Activated naive CD8-positive, alpha-beta T cell treated with anti-CD3 and anti-CD28 coated beads, Interleukin-2, amount 10 ng/mL, durations not matched to agents 7 days and 5 days (primary cell): ENCODE measurements at places on chromosomes 11 and 22. TPM values are rescaled to one million over a fixed set of nuclear protein-coding genes. Genes with fewer than 3 reads are reported as not detected.

The PARVG gene
- total RNA-seq: 241 TPM

The YAP1 gene
- not detected for total RNA-seq

The BLID gene
- total RNA-seq: not detected

The OR52M1 gene
- not detected for total RNA-seq

The GPR83 gene
- total RNA-seq: 0.17 TPM

- H3K36me3 ChIP-seq: peaks cover 1% of the 10 kb centered on the region
- peaks cover 25% of the 10 kb centered on the region for H3K4me1 ChIP-seq
- H3K27me3 ChIP-seq: no peaks in the 10 kb centered on the region
- no peak overlapping the region for H3K4me3 ChIP-seq
Observed at GRCh38 chr22:42190274-42190673, 59.7 kb upstream of the CYP2D6 start.

- H3K4me3 ChIP-seq: no peak overlapping the region
- no peaks in the 10 kb centered on the region for H3K27me3 ChIP-seq
- no peaks in the 10 kb centered on the region for H3K4me1 ChIP-seq
- H3K27ac ChIP-seq: no peak overlapping the region
- H3K36me3 ChIP-seq: peaks cover 14% of the 10 kb centered on the region
Observed at GRCh38 chr11:111826322-111826950, 44.9 kb downstream of the ALG9 start.

GRCh38 chr22:42621505-42622002 lies 6.9 kb upstream of the POLDIP3 start:
- peaks cover 5% of the 10 kb centered on the region for H3K4me1 ChIP-seq
- DNase-seq: peak; percentile 68
- H3K4me3 ChIP-seq: no peak overlapping the region
- no peaks in the 10 kb centered on the region for H3K36me3 ChIP-seq
- no peaks in the 10 kb centered on the region for H3K27me3 ChIP-seq

DNA sequence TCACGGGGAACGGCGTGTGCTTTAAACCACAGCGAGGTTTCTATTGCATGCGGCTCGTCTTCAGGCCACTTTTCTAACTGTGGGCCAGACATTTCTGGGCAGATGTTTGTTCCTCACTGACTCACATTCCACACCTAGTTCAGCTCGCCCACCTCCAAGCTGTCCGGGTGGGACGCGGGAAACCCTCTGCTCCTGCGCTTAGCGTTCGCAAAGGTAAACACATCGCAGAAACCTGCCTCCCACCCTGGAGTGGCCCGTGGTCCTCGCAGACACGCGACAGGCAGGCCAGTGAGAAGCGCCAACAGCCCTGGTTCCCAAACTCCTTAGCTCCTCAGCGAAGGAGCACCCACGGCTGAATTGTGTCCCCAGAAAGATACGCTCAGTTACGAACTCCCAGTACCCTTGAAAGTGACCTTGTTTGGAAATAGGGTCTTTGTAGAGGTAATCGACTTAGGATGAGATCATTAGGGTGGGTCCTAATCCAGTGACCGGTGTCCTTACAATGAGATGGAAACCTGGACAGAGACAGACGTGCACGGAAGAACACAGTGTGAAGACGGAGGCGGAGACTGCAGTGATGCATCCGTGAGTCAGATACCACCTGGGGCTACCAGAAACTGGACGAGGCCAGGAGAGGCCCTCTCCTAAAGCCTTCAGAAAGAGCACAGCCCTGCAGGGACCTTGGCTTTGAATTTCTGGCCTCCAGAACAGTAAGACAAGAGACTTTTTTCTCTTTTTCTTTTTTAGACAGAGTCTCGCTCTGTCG lies 82.7 kb downstream of the CELSR1 start:
- DNase-seq: no peak
- no peak overlapping the region for H3K27ac ChIP-seq
- no peak overlapping the region for H3K4me3 ChIP-seq
- H3K36me3 ChIP-seq: no peaks in the 10 kb centered on the region

DNA sequence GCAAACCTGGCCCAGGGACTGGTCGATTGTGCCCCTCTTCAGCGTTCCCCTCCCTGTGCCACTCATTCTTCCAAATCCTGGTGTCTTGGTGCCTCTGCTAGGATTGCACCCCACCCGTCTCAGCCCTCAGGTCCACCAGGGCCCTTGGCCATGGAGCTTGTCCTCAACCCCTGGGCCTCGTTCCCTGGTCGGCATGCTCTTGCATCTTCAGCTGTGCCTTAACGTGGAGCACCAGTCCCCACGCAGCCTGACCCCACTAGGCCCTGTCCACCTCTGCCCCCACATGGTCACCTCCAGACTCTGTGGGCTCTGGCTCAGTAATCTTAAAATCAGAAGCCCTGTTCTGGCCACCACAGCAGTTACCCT lies 61.1 kb downstream of the OSBP2 start:
- H3K4me3 ChIP-seq: no peak overlapping the region
- no peak for DNase-seq
- no peaks in the 10 kb centered on the region for H3K36me3 ChIP-seq
- H3K27ac ChIP-seq: no peak overlapping the region
- no peaks in the 10 kb centered on the region for H3K27me3 ChIP-seq

- DNase-seq: no peak
- no peak overlapping the region for H3K4me3 ChIP-seq
- H3K27ac ChIP-seq: no peak overlapping the region
Observed at GRCh38 chr11:103491777-103492176, 382.6 kb downstream of the DYNC2H1 start.

GRCh38 chr22:36363349-36363981 lies 24.3 kb downstream of the MYH9 start:
- peaks cover 86% of the 10 kb centered on the region for H3K4me1 ChIP-seq
- peaks cover 19% of the 10 kb centered on the region for H3K36me3 ChIP-seq
- H3K27ac ChIP-seq: peak overlapping the region; percentile 88
- peak overlapping the region; percentile 74 for H3K4me3 ChIP-seq
- no peaks in the 10 kb centered on the region for H3K27me3 ChIP-seq
- DNase-seq: no peak

GRCh38 chr11:45609337-45609736 lies 56.1 kb downstream of the CHST1 start:
- peaks cover 17% of the 10 kb centered on the region for H3K27me3 ChIP-seq
- no peaks in the 10 kb centered on the region for H3K4me1 ChIP-seq
- no peak overlapping the region for H3K4me3 ChIP-seq

DNA sequence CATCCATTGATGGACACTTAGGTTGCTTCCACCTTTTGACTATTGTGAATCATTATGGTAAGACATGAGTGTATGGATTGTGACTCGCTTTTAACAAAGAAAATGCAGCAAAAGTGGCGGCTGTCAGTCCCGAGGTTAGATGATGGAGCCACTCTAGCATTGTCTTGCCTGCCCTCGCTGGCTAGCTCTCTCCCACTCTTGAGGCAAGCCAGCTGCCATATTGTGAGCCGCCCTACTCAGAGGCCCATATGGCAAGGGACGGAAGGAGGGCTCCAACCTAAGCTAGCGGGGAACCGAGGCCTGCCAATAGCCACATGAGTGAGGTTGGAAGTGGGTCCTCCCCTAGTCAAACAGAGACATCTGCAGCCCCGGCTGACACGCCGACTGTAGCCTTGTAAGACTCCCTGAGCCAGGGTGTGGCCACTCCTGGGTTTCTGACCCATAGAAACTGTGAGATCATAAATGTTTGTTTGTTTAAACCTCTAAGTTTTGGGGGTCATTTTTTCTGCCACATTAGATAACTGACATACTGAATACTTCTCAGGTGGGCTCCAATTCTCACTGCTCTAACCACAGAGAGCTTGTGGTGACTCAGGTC lies 160.2 kb downstream of the LDLRAD3 start:
- DNase-seq: no peak
- H3K4me1 ChIP-seq: no peaks in the 10 kb centered on the region
- no peaks in the 10 kb centered on the region for H3K36me3 ChIP-seq
- peaks cover 6% of the 10 kb centered on the region for H3K27me3 ChIP-seq
- H3K4me3 ChIP-seq: no peak overlapping the region

GRCh38 chr22:29311464-29312217 lies 3.9 kb downstream of the RASL10A start:
- H3K27ac ChIP-seq: no peak overlapping the region
- peaks cover 33% of the 10 kb centered on the region for H3K27me3 ChIP-seq
- no peak overlapping the region for H3K4me3 ChIP-seq
- peak; percentile 39 for DNase-seq
- H3K36me3 ChIP-seq: peaks cover 1% of the 10 kb centered on the region
- peaks cover 28% of the 10 kb centered on the region for H3K4me1 ChIP-seq

DNA sequence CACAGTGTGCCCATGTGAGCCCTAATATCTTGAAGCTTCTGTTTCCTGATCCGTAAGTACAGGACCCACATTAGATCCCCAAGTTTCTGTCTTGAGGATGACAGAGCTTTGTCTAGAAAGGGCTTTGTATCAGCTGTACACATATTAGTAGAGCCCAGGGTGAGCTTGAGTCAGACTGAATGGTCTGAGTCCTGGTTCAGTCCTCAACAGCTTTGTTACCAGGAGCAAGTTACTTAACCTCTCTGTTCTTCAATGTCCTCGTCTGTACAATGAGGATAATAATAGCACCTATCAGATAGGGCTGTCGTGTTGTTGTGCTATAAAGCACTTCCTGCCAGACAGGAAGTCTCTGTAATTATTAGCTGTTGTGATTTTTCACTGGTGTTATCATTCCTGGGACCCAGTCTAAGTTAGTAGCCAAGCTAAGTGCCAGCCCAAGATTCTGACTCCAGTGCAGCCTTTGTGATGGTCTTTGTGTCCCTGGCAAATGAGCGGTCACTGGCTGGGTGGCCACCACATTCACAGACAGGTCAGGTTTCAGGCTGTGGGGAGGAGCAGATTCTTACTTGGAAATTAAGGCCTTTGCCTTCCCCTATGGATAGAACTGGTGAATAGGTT lies 6.8 kb downstream of the TOM1 start:
- no peaks in the 10 kb centered on the region for H3K27me3 ChIP-seq
- peaks cover 4% of the 10 kb centered on the region for H3K36me3 ChIP-seq
- DNase-seq: no peak
- H3K27ac ChIP-seq: no peak overlapping the region

DNA sequence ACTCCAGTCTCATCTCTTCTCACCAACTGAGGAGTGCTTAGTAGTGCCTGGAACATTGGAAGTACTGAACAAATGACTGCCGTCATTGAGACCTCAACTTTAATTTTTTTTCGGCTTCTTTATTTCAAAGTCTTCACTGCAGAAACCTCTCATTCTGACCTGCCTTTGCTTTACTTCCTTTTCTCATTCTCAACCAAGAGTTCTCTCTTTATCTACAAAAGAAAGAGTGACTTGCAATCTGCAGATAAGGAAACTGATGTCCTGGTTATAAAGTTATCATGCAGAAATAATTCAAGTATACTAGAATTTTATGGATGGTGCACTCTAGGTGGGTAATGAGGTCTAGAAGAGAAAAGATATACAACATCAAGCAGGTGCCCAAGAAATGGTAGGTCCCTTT lies 1.2 kb upstream of the EED start:
- no peak overlapping the region for H3K4me3 ChIP-seq
- H3K27me3 ChIP-seq: no peaks in the 10 kb centered on the region
- peaks cover 21% of the 10 kb centered on the region for H3K4me1 ChIP-seq
- no peak overlapping the region for H3K27ac ChIP-seq
- no peak for DNase-seq

DNA sequence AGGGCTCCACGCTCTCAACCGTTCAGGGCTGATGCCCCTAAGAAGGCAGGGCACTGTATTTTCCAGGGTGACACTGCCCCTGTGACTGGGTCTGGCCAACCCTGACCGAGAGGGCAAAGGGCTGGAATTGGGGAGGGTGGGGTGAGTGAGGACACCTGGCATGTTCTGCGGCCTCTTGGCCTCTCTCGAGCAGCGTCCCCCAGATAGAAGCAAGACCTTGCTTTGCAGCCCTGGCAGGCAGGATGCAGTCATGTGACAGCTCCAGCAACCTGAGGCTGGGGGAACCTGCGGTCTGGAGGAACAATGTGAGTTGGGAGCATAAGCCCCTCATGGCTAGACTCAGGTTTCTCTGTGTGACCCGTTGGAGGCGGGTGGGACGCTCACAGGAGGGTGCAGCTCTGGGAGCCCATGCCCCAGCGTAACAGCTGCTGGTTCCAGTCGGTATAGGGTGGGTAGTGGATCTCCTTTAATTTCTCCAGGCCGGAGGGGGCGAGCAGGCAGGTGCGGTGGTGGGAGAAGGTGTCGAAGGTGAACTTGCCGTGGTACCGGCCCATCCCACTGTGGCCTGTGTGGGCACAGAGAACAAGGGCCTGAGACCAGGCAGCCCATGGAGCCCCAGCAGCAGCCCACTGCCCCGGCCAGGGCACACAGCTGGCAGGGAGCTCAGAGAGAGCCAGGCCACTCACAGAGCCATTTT lies 11.4 kb downstream of the ALDH3B2 start:
- DNase-seq: no peak
- H3K4me3 ChIP-seq: no peak overlapping the region
- no peaks in the 10 kb centered on the region for H3K36me3 ChIP-seq
- H3K4me1 ChIP-seq: no peaks in the 10 kb centered on the region
- H3K27me3 ChIP-seq: peaks cover 12% of the 10 kb centered on the region

DNA sequence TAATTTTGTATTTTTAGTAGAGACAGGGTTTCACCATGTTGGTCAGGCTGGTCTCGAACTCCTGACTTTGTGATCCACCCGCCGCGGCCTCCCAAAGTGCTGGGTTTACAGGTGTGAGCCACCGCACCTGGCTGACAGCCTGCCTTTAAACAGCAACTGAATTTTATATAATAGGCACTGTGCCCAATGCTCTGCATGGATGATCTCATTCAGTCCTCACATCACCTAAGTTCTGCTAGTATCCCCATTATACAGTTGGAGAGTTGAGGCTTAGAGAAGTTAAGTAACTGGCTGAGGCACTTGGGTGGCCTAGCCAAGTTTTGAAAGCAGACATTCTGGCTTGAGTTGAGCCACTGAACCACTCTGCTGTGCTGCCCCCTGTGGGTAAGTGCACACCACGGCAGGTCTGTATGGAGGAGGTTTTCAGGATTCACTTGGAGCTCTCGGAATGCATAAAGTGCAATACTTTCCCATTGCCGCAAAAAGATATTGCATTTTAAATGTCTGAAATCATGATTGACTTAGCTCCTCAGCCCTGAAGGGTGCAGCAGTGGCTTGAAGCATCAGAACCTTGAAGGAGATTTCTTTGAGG lies 112.4 kb downstream of the LDLRAD3 start:
- DNase-seq: no peak
- no peaks in the 10 kb centered on the region for H3K4me1 ChIP-seq
- H3K27ac ChIP-seq: no peak overlapping the region
- no peak overlapping the region for H3K4me3 ChIP-seq
- peaks cover 5% of the 10 kb centered on the region for H3K27me3 ChIP-seq

DNA sequence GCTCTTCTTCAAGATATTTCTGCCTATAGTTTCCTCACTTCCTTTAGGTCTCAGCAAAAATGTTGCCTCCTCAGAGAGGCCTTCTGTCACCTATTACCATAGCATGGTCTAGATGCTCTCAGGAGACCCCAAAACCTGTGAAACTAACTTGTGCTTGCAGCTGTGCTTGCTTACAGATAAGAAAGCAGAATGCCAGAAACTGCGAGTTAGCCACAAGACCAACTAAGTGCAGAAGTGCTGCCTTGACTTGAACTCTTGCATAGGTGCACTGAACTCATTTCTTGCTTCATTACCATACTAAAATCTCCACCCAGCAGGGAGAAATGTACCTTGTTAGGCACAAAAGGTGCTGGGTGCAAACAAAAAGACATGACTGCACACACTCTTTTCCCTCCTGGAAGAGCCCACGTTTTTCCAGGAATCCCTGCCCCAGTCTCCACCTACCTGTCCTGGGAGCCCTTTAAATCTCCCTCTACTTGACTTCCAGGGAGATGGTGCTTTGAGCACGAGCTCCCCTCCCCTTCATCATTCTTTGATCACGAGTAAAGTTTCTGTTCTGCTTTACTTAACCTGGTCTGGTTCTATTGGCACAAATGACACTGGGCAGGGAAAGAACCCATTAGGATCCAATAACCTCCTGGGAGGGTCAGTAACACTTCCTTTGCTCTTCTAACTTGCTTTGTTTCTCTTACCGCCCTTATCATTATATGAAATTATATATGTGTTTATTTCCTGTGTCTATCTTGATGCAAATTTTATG lies 137.7 kb upstream of the DDI1 start:
- H3K36me3 ChIP-seq: no peaks in the 10 kb centered on the region
- H3K27ac ChIP-seq: no peak overlapping the region
- DNase-seq: no peak
- H3K4me3 ChIP-seq: no peak overlapping the region
- H3K4me1 ChIP-seq: no peaks in the 10 kb centered on the region
